ENCODE measurements at places on chromosomes 16 and 17.

DNA sequence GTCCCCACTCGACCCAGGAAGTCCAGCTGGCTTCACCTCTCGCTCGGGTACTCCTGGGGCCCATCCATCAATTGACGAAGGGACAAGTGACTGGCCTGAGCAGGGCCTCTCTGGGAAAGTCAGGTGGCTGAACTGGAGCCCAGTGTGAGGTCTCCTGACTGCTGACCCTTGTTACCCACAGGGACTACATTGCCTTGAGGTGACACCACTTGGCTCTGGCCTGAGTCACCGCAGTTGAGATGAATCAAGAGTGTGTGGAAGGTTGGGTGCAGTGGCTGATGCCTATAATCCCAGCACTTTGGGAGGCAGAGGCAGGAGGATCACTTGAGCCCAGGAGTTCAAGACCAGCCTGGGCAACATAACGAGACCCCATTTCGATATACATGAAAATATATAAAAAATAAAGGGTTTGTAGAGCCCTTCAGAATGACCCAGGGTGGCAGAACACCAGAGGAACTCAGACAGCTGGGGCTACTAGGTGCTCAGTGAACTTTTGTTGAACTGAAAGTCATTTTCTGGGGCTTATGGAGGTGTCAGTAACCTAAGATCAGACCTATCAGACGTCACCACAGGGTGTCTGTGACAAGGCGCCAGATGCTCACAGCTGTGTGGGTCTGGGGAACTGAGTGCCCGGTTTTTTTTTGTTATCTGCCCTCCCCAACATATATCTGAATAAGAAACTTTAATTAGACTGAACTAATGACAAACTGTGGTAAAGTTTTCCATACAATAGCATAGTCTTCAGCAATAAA, 14.8 kb upstream of the ZFP90 start:
- DNase-seq, result no peak

GRCh38 chr16:86963600-86964575, 353.3 kb downstream of the C16orf95 start:
- DNase-seq, result no peak

GRCh38 chr17:66089764-66090163, 102.2 kb downstream of the CEP112 start:
- no peak for DNase-seq

- no peak for DNase-seq
These were observed 21.9 kb downstream of the CPPED1 start for GRCh38 chr16:12781777-12782176.

- no peak for DNase-seq
These were observed 13.2 kb upstream of the CCL23 start for GRCh38 chr17:36030956-36031355.

DNA sequence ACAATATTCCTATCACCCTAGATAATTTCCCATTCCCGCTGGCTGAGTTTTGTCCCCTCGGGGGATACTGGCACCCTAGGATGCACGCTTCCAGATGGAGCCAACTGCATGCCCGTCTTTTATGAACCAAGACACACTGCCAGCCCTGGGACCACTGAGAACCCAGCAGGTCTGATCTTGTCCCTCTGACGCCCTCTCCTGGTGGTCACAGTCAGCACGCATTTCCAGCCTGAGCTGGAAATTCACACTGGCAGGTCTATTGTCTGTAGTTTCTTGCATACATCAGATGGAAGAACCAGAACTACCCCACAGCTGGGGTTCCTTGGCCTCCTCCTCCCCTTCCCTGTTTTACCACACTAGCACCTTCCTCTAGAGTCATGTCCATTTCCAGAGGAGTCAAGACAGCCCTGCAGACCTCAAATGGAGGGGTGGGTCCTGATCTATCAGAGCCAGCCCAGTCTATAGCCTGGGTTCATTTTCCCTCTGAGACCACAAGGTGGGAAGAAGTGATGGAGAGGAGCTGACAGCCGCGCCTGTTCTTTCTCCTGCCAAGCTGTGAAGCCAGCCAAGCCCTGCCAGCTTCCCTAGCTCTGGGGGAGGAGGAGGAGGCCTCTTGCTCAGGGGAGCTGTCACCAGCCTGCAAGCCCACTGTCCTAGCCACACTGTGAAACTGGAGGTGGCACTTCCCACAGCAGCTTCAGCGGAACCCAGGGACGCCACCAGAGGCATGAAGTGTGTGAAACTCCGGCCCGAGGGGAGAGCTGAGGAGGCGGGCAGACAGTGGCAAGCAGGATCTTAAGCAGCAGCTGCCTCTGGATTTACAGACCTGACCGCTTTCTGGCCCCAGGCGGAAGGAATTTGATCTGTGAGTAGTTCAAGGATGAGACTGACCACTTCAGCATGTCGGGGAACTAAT, 29.3 kb downstream of the MXRA7 start:
- peak; percentile 57 for DNase-seq

DNA sequence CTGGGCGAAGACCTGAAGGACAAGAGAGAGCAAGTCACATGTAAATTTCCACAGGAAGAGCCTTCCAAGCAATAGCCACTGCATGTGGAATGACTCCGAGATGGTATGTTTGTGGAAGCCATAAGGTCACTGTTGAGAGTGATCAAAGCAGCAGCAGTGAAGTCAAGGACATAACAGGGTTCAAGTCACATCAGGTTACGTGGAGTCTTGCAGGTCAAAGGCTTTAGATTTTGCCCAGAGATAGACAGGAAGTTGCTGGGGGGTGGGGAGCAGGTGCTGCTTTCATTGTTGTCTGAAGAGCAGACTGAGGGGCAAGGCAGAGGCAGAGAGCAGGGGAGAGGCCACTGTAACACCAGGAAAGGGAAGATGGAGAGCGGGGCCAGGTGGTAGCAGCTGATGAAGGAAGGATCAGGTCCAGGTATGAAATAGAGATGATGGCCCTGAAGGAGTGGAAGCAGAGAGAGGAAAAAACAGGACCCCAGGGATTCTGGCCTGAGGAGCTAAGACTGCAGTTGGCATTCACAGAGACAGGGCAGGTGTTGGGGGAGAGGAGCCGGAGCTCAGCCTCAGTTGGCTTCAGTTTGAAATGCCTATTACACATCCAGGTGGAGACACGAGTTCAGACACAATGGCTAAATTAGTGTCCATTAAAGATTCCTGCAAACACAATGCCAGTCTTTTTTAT, 129.3 kb upstream of the AXIN2 start:
- DNase-seq, result no peak

GRCh38 chr17:76264755-76265623, at the start of gene UBALD2:
UBALD2 (plus strand) TSS chr17:76265348; CDS start chr17:76265506, 158 bp downstream.
- peak; percentile 99 for DNase-seq

DNA sequence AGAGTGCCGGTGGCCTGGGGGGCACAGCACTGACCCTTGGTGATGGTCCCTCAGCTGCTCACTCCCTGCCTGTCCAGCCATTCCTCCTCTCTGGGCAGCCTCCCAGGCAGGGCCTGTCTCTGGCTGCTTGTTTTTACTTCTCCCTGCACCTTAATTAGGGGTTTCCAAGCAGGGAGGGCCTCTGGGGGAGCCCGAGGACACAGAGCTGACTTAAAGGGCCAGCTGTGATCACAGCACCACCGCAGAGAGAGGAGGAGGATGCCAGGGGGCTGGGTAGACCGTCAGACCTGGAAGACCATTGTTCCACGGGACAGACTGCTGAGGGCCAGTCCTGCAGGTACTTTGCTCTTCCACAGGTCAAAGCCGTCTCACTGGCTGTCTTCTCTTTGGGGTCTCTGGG, 1.2 kb upstream of the DPH1 start:
- no peak for DNase-seq

DNA sequence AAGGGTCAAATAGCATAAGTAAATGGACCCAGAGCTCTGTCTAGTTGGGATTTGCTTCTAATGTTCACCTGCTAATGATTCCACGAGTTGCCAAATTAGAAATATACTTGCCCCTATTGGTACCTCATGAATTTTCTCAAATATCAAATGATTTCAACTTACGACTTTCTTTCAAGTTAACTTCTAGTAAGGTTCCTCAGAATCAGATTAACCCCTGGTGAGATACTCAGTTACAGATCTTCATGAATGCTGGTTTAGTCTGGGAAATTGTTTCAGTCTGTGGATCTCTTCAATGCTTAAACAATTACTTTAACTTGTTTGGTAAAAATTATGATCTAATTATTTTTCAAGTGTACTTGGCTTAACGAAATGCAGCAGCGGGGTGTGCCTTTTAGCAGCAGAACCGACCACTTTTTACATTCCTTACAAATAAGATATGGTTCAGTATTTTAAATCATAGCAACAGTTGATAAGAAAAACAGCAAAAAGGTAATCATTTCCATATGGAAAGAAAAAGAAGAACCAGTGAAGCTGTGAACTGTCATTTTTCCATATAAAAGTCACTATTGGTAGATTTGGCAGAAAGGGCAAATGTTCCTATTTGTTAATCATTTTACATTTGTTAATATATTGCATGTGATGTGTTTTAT, 34.5 kb downstream of the TUBD1 start:
- no peak for DNase-seq

GRCh38 chr16:9516444-9516843, 425.0 kb downstream of the HAPSTR1 start:
- DNase-seq, result no peak

DNA sequence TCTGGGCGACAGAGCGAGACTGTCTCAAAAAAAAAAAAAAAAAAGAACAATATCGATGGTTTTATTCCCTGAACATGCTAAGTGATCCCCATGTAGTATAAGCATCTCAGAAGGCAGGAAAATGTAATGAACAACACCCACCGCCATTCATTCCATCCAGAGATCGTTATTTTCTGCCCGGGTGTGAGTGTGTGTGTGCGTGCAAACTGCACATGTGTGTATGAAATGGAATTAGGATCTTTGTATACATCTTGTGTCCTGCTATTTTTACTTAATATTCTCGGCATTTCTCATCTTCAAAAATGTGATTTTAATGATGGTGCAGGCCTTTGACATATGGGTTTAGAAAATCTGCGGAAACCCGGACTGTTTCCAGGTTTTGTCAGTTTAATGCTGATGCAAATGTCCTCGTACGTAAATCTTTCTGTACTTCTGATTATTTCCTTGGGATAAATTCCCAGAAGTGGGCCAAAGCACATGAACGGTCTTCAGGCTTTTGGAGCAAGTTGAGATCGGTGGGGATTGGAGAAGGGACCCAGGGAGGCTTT, 254.8 kb downstream of the SEC14L1 start:
- no peak for DNase-seq

GRCh38 chr17:5446786-5447185, 7.8 kb upstream of the C1QBP start:
- DNase-seq, result no peak

DNA sequence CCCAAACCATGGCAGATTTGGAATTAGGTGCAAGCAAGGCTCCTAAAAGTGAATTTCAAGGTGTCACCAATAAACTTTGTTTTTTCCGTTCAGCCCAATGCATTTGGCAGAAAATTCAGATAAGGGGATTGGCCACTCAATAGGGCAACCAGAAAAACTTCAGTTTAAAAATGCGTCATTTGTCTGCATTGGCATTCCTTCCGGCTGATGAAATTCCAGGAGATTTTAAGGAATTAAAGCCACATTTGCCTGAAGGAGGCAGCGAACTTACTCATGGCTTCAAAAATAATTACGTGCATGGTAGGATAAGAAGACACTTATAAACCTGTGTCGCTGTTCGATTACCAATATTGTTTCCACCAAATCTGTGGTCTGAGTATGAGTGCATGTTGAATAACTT, 151.9 kb downstream of the SALL1 start:
- DNase-seq, result no peak

DNA sequence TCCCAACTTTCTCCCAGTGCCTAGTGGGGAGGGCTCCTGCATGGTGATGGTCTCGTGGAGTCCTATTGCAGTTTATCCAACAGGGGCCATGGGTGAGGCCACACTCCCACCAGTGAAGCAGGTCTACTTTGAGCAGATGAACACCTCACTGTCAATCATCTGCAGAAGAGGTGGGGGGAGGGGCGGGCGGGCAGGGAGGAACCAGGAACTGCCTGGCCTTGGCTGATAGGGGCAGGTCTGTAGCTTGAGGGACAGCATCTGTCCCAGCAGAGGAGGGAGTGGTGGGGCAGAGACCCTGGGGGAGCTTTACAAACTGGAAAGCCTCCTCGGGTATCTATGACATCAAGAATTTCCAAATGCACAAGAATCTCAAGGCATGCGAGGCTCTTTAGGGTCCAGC, 58.7 kb upstream of the ZNF423 start:
- no peak for DNase-seq

DNA sequence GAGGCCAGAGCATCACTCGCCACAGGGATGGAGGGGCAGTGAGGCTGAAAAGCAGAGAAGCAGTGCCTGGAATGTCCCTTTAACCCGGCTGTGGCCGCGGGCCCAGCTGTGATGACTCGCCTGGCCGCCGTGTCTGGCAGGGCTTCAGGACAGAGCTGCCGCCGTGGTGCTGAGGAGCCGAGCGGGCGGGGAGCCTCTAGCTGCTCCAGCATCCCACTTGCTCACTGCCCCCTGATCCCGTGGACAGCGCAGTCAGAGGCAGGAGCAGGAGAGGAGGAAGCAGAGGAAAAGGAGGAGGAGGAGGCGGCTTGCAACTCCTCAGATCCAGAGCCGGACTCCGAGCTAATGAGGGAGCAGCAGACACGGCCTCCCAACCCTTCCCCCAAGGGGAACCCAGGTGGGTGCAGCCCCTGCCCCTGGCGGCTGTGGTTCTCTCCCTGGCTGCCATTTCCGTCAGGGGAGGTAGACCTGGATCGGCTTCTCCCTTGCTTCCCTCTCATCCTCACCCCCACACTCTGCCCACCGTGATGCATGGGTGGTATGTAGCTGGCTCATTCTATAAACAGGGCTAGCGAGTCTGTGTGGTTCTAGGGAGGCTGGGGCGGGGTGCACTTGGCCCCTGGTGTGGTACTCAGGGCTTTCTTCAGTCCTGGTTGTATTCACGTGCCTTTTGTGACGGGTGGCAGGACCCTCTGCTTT, 165.7 kb downstream of the CMIP start:
- no peak for DNase-seq

DNA sequence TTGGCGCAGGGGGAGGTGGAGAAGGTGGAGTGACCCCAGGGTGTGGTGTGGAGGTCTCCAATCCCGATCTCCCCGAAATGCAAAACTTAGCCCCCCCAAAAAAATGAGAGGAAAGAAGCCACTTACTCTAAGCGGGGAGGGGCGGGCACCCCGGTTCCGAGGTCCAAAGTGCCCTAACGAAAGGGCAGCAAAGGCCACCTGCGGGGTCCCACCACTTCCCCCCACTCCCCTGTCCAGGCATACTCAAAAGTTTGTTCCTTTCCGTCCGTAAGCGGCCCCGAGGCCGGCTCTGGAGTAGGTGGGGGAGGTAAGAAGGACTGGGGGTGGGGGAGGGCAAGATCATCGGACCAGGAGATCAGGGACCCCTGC, 1.1 kb downstream of the TOX3 start:
- no peak for DNase-seq

All from B cell (primary cell).